ENCODE measurements at places on chromosomes 11 and 22.

DNA sequence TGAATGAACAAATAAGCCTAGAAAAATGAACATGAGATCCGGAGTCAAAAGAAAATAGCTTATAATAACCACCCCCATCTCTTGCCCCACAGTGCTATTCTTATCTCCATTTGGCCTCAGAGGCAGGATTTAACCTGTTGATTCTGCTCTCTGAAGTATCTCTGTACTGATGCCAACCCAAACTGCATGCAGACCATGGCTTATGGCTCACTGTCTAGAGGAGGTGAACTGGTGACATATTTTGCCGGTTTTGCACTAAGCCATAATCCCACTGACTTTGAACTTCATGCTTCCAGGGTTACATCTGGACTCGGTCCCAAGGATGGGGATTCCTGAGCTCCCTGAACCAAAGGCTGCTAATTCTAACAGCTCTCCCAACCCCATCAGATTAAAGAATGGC lies 397.1 kb downstream of the TENM4 start:
- no peak for DNase-seq

GRCh38 chr11:95671768-95672167 lies 117.8 kb downstream of the FAM76B start:
- DNase-seq: no peak

GRCh38 chr22:26852176-26852575 lies 194.8 kb downstream of the MIAT start:
- DNase-seq: no peak

DNA sequence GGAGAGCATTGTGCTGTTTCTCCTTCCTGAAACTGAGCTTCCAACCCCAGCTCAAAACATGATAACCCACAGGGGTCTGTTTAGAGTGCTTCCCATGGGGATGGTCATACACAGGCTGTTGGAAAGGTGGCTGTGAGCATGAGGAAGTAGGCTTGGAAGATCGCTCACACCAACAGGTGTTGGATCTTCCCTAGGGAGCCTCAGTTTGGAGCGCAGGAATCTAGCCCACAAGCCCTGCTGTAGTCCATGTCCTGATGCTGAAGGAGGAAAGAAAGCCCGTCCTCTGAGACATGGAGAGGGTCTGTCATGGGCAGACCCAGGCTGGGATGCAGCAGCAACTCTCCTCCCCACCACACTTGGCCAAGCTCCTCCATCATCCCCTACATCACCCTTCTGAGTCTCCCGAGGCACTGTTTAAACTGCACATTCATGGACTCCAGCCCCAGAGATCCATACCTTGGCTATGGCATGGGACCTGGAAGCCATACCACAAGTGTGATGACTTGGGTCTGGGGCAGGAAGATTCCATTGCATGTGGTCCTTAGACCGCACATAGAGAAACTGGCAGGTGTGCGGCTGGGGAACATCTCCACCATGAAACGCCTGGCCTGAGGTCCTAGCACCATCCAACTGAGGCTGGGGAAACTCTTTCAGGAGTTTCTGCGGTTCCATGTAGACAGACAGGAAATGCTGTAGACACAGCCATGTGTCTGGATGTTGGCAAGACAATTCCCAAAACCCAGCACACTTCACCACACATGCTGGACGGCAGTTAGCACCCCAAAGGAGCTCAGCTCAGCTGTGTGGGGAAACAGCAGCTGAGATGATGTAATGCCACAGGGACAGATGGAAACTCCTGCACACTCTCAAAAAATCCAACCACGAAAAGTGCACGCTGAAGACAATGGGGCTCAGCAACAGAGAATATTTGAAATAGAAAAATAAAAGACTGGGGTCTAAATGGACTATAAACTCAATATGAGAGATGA lies 27.6 kb upstream of the TTC12 start:
- DNase-seq: no peak

DNA sequence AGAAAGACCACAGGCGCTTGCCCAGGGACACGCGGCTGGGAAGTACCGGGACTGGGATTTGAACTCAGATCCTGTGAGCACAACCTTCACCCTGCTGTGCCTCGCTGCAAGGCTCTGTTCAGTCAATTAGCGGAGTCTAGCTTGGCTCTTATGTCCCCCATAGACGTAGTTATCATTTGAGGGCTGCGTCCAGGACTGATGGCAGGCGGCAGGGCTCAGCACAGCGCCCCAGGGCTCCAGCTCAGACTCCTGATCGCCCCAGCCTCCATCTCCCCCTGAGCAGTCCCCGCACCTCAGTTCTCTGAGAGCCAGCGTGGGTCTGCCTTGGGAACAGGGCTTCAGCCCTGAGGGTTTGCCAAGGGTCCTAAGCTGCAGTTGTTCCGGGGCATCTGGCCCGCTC lies 19.8 kb downstream of the MRGPRG start:
- DNase-seq: no peak

GRCh38 chr11:44028816-44029506 lies 18.8 kb upstream of the ACCSL start:
- DNase-seq: no peak

DNA sequence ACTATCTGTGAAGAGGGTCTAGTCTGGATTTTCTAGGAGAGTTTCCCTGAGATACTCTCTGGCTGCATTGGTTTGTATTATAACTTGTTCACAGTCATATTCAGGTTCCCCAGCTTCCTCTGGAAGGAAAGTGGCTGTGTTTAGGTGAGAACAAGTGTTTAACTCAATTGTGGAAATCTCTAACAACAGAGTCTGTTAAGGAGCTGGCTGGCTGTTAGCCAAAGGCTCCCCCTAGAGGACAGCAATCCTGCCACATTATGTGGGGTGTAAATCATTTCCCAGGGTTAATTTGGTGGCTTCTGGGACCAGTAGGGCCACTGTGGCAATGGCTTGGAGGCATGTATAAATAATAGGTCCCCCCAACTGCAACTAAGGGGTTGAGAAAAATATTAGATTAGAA lies 18.4 kb downstream of the MS4A6E start:
- DNase-seq: no peak

DNA sequence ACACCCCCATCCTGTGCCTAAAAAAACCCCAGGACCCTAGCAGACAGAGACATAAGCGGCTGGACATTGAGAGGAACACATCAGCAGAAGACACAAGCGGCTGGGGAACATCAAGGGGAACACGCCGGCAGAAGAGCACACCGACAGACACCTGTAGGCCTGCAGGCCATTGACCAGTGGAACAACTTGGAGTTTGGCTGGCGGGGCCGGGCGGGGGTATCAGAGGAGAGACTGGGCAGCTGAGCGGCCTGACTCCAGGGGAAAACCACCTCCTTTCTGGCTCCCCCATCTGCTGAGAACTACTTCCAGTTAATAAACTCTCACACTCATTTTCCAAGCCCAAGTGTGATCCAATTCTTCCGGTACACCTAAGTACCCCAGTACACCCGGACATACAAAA lies 264.7 kb upstream of the ISX start:
- DNase-seq: no peak

- no peak for DNase-seq
Observed at GRCh38 chr22:25746012-25746373, 4.0 kb downstream of the MYO18B start.

GRCh38 chr22:30056015-30056414 lies 24.2 kb upstream of the HORMAD2 start:
- DNase-seq: no peak

GRCh38 chr11:76995081-76995576 lies 39.1 kb upstream of the B3GNT6 start:
- DNase-seq: no peak

GRCh38 chr22:33680632-33681031 lies 239.6 kb downstream of the LARGE1 start:
- no peak for DNase-seq

DNA sequence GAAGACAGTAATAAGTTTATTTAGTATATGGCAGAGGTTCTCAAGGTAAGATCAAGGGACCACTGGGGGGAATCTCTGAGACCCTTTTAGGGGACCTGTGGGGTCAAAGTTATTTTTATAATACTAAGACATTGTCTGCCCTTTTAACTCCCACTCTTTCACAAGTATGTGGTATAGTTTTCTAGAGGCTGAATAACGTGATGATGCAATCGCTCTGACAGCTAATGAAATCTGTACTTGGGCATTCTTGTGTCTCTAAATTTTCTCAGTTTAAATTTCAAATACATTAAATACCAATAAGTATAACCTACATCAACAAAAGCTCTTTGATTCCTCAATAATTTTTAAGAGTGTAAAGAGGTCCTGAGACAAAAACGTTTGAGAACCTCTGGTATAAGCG lies 147.9 kb downstream of the ATG16L2 start:
- no peak for DNase-seq

GRCh38 chr22:20118300-20119020 lies 1.4 kb upstream of the TRMT2A start:
- no peak for DNase-seq

GRCh38 chr22:43183496-43184277 lies 3.2 kb downstream of the TTLL12 start:
- no peak for DNase-seq

DNA sequence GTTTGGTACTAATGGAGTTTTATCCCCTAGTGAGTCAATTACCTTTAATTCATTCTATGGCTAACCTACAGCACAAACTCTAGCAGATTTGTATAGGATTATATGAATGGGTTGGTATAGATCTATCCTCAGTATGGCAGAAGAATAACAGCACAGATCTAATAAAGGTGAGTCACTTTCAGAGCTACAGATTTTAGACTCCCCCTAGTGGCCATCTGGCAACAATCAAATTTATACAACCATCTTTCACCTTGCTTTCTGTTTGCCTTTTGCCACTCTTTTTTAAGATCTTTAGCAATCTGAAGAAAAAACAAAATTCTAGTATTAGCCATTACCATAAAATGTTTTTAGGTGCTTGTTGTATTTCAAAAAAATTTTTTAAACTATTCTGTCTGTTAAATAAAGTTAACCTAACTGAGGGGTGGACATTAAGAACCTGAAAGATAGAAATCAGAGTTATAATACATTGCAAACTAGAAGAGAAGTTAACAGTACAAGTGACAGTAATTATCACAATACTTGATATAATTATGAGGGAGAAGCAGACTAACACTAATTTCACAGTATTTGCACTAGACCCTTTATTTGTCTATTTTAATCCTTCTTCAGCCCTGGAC lies 25.8 kb downstream of the DDIAS start:
- DNase-seq: no peak

DNA sequence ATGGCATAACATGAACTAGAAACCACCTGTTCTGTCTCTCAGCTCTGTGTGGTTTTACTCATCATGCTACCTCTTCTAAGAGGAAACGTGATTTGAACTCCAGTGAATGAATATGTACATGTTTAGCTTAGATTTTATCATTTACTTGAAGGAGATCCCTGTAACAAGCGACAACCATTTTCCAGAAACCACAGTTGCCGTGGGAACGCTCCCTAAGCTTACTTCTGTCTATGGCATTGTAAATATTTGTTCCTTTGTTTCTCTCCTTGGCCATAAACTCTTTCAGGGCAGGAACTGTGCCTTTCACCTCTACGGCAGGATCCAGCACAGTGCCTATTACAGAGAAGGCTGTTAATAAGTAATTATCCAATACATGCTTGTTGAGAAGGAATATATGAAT lies 17.1 kb upstream of the TPH1 start:
- no peak for DNase-seq

DNA sequence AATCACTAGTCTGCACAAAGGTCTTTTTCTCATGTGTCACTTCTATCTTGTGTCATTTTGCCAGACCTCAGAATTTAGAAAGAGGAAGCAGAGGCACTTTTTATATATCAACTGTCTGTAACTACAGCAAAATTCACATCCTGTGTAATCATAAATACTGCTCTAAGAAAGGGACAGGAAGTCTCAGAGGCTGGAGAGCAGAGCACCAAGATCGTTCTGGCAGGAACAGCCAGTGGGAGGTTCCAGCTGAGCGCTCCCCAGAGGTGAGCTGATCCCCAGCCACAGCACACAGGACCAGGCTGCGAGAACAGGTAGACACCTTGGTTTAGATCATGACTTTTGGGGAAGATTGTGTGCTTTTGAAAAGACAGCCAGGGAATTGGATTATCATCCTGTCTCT lies at the start of gene MS4A7:
MS4A7 (plus strand) TSS at position 179 of the 400 bp plus-strand sequence. CDS start 4,610 bp downstream, outside the sequence.
- DNase-seq: no peak

GRCh38 chr22:20464096-20464614 lies 26.5 kb upstream of the SCARF2 start:
- DNase-seq: peak; percentile 20

GRCh38 chr11:126862664-126863243 lies 137.8 kb downstream of the KIRREL3 start:
- no peak for DNase-seq

DNA sequence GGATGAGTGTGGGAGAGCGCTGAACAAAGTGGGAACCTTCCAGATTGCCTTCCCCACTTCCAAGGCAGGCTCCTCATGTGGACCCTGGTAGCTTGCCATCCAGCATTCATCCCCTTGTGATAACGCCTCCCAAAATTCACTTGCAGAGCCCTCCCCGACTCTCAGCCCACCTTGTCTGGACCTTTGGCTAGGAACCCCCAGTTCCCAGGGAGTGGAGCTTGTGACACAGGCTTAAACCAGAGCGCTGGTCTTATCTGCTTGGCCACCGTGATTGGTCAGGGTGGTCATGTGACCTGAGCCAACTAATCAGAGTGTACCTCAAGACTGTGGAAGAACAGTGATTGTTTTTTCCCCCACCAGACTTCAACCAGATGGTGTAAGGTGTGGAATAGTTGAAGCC lies 9.6 kb upstream of the SLC35C1 start:
- DNase-seq: no peak

- no peak for DNase-seq
Observed at GRCh38 chr11:117428856-117429229, 101.2 kb downstream of the CEP164 start.

DNA sequence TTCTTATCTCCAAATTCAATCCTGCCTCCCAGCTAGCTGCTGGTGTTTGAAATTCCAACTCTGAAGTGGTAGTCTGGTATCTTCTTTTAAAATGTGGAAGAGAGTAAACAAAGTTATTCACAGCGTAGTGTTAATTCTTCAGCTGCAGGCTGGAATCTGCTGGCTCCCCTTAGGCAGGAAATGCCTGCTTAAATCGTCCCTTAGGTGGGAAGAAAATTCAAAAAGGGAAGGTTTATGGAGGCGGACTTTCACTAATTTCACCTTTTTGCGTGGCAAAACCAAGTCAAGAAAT lies 439.0 kb upstream of the CCDC90B start:
- no peak for DNase-seq

GRCh38 chr22:24950272-24950902 lies 2.1 kb upstream of the KIAA1671 start:
- no peak for DNase-seq

GRCh38 chr22:39396797-39397195 lies 2.8 kb upstream of the TAB1 start:
- no peak for DNase-seq

- no peak for DNase-seq
Observed at GRCh38 chr11:35173616-35174566, 34.9 kb downstream of the CD44 start.

Measured in stimulated activated CD8-positive, alpha-beta memory T cell treated with anti-CD3 and anti-CD28 coated beads, Interleukin-4, amount 100 ng/mL, for 4 hours (primary cell).